ENCODE measurements at places on chromosomes 11 and 22. TPM values are rescaled to one million over a fixed set of nuclear protein-coding genes. Genes with fewer than 3 reads are reported as not detected.

- DNase-seq, result no peak
Observed at GRCh38 chr11:37908219-37908548, 1310.1 kb upstream of the RAG2 start.

Gene CALCA
- total RNA-seq, result not detected

Gene OR8B4
- total RNA-seq, result not detected

Gene LMO1
- 0.75 TPM for total RNA-seq

DNA sequence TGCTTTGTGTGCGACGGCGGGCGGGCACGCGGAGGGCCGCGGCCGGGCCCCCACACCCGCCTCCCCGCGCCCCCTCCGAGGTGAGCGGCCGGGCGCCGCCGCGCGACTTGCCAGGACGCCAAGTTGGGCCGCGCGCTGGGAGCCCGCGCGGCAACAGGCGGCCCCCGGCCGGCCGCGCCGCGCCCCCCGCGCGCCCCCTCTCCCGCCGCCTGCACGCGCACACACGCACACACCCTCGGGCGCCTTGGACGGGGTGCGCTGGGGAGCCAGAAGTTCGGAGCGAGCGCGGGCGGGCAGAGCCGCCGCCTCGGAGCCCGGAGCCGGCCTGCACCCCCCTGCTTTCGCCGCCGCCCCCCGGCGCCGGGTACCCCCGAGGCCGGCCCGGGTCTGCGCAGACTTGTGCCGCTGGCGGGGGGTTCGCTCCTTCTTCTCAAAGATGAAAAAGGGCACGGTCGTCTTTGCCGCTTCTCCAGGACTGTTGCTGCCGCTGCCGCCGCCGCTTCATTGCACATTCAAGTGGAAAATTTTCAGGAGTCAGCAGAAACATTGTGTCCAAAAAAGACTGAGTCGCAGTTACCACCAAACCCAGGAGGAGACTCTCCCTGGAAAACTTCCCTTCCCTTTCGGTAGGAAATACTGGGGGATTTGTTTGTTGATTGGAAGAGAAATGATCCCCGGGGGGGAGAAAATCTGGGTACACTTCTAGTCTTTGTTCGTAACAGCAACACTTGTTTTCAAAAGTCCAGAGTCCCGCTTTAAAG is 895 bp downstream of the TEAD1 start:
- DNase-seq, result peak; percentile 56

- peak; percentile 87 for DNase-seq
Observed at GRCh38 chr11:64165842-64166635, at the start of gene MACROD1. Gene MACROD1 (minus strand): TSS chr11:64166113. CDS start chr11:64165994, 119 bp downstream.

Gene SPDYC
- total RNA-seq, result not detected

- peak; percentile 91 for DNase-seq
Observed at GRCh38 chr22:43151251-43152002, at the start of gene TSPO. Gene TSPO (plus strand): TSS chr22:43151559. CDS start chr22:43159239, 7,680 bp downstream.

Gene KCNQ1OT1
- total RNA-seq, result 0.45 TPM

GRCh38 chr11:36500315-36500721 is 9.8 kb downstream of the TRAF6 start:
- DNase-seq, result peak; percentile 36

Gene CD3D
- 11.2 TPM for total RNA-seq

- DNase-seq, result no peak
Observed at GRCh38 chr11:33616552-33616951, 84.1 kb downstream of the C11orf91 start.

GRCh38 chr11:76588455-76589325 is 81.9 kb downstream of the LRRC32 start:
- DNase-seq, result peak; percentile 88

Gene NECTIN1
- total RNA-seq, result 10.2 TPM

Gene IGSF22
- 0.32 TPM for total RNA-seq

- DNase-seq, result no peak
Observed at GRCh38 chr11:78351979-78352841, 65.4 kb downstream of the GAB2 start.

DNA sequence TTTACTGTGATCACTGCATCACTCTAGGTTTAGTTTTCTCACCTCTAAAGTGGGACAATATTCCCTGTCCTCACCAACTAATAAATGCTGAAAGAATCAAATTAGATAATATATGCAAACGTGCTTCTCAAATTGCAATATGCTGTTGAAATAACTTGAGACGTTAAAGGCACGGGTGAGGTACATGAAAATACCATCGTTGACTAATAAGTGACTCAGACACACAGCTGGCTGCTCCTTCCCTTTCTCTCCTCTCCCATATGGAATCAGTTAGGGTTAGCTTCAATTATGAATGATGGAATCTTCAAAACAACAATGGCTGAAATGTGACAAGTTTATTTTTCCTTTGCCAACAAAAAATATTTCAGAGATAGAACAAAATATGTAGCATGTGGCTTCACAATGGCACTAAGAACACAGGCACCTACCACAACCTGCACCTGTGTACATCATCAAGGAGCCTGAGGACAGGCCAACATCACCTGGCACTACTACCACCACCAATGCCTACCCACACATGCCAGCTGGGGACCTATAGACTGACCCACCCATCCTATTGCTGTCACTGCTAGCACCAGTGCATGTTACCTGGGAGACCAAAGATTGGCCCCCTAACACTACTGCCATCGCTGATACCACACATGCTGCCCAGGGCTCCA is 13.7 kb downstream of the GDPD4 start:
- DNase-seq, result no peak

DNA sequence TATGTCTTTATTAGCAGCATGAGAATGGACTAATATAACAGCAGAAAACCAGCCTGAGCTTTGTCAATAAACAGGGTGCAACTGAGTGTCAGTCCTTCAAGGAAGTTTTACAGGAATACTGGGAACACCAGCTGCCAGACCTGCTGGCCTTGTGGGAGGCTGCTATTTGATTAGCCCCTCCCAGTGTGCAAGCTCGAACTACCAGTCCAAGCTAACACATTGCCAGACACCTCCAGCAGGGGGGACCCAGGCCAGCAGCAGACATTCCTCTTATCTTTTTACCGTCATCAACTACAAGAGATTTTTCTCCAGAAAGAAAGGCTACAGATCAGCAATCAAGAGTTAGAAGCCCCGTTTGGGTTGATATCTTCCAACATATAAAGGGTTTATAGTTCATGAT is 942.8 kb upstream of the TENM4 start:
- DNase-seq, result no peak

Gene EIF4ENIF1
- 28.0 TPM for total RNA-seq

Gene OTOG
- not detected for total RNA-seq
